Right renal cortex interstitium (tissue), 3 donors: ENCODE measurements at places on chromosomes 1 and 21. TPM values are rescaled to one million over a fixed set of nuclear protein-coding genes. Genes with fewer than 3 reads are reported as not detected.

DNA sequence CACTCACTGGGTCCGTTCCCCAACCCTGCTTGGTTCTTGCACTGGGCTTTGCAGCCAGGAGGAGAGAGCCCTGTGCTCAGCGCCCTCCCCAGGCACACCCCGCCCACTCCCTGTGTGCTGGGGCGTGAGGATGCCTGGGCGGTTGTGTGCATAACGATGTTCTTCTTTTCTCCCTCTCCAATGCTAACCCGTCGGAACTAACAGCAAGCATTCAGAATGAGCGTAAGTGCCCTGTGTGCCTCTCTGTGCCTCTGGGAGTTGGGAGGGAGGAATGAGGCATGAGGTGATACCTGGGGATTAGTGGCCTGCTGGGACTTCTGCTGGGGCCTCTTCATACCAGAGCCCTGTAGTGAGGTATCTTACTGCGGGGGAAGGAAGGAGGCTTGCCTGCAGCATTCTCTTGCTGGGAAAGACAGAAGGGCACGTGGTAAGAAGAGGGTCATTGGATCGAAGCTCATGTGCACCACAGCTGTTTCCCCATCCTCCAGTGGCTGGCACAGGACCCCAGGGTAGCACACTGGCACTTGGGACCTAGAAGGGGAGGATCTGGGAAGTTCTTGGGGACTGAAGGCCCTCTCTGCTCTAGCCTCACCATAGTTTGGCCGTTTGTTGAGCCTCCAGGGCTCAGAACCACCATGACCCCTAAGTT lies 79.8 kb downstream of the NFASC start:
- no peak for DNase-seq

- DNase-seq = no peak
Observed at GRCh38 chr21:41650526-41651145, 116.2 kb downstream of the RIPK4 start.

DNA sequence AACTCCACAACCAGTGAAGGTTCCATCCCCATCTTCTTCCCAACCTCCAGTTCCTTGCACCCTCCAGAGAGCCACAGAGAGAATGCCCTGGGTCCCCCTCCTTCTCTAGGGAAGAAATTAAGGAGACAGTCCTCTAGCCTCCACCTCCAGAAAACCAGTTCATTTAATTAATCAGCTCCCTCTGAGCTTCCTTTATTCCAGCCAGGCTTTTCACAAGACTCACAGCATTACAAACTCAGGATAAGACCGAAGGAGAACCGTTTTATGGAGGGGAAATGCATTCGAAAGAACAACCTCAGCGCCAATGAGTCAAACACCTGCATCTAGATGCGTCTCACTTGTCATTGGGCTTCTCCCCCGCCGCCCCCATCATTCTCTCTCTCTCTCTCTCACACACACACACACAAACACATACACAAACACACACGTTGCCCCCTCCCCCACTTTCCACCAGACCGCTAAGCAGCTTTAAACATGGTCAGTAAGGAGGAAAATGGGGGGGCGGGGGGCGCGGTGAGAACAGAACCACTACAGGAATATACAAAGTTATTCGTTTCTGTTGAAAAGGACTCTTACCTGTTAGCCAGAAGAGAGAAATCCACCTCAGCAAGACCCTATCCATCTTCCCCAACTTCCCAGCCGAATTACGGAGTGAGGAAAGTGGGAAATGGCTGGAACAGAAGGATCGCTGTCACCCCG lies 544 bp downstream of the ILDR2 start:
- DNase-seq = no peak

DNA sequence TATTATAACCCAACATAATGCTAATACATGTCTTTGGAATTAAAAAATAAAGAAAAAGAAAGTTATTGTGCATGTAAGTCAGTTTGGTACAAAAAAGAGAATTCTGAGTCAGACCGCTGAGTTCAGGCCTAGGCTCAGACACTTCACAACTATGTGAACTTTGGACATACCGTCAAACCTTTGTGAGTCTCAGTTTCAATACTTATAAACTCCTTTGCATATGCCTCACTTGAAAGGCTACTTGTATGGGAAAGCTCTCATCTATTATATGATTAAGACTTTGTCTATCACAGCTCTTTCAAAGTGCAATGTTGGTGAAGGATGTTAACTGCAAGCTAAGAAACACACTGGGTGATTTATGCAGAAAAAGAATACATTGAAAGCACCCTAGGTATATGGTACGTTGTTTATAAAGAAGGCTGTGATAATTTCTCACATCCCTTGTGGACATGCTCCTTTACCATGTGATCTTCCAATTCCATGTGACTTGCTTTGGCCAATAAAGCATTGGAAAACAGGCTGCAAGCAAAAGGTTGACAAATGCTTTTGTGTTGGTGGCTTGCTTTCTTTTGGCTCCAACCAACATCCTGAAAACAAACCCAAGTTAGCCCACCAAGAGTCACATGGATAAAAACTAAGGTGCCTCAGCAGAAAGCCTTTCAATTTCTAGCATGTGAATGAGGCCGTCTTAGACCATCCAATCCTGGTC lies 49.6 kb downstream of the INTS7 start:
- DNase-seq = no peak

DNA sequence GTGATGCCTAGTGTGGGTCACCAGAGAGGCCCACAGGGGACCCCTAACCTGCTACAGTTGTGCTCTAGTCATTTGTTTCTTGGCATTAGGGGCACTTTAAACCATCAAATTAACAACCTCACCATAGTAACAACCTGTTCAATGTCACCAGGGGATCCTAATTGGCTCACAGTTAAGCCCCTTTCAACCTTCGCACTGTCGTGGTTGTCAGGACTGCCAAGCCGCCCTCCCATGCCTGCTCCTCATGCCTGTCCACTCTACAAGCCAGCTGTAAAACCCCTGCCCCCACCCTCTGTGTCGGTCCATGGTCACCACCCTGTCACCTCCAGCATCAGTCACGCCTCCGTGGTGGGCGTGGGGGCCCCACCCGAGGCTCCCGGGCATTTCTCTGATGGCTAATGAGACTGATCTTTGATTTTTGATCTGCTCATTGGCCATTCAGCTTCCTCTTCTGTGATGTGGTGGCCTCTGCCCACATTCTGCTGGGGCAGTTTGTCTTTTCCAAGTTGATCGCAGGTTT lies 96.6 kb downstream of the WDR4 start:
- no peak for DNase-seq

DNA sequence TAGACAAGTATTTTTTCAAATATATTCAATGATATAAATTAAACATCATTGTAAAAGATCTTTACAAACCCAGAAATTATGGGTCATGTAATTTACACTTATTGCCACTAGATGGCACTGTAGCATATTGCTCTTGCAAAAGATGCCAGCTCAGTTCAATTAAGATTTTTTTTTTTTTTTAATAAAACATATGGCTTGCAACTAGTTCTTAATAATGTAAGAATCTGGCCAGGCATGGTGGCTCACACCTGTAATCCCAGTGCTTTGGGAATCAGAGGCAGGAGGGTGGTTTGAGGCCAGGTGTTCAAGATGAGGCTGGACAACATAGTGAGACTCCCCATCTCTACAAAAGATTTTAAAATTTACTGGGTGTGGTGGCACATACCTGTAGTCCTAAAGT lies 49.4 kb upstream of the DESI2 start:
- DNase-seq = no peak

DNA sequence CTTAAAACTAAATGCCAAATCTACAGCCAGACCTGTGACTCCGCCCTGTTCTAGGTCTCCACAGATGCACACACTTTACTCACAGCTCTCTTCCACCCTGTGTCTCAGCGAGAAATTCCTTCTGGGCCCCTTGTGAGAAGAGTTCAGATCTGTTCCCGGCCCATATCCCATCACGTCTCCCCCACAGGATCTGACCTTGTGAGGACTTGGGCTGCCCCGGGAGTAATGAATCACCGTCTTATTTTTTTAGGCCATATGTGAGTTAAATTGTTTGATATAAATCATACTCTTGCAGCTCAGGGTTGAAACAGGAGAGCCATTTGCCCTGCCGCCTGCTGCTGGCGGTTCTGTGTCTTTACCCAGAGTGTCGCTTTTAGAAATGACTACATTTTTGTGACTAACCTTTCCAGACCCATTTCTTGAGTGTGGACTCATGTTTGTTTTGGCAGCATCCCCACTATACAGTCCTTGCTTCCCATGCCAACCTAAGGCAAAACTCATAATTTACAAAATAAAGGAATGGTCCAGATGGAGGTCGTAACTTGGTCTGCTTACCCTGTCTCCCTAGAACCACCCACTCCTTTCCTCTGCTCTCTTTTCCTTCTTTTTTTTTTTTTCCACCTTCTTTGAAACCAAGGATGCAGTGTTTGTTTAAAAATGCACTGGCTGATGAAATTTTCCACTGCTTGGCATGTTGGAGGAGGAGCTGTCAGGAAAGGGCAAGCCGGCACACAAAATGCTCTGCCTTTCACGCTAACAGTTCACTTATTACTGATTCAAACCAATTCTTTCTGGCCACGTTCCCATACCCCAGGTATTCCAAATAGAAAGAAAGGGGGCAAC lies 98.0 kb upstream of the C1orf105 start:
- DNase-seq = no peak

DNA sequence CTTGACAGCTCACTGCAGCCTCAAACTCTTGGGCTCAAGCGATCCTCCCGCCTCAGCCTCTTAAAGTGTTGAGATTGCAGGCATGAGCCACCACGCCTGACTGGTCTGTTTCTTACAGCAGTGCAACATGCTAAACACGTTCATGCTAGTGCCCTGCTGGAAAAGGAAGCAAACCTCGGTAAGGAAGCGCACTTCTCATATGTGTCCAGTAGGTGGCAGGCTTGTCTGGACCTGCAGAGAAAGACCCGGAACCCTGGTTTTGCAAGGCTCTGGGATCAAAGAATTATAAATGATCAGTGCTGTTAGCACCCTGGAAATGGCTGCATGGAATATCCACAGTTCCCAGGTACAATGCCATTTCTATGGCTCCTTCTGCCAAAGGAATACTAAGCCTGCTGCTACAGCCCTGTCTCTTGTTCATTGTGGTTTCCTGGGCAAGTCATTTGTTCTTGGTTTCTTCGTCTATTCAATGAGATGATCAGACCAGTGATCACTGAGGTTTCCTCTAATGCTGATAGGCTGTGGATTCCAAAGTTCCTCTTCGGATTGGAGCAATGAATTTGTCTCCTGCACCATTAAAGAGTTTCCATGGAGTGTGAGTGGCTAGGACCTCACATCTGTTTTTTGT lies 15.9 kb downstream of the RNU5D-1 start:
- DNase-seq = peak; percentile 65

GRCh38 chr1:89311757-89312156 lies 39.1 kb upstream of the GBP5 start:
- DNase-seq = no peak

DNA sequence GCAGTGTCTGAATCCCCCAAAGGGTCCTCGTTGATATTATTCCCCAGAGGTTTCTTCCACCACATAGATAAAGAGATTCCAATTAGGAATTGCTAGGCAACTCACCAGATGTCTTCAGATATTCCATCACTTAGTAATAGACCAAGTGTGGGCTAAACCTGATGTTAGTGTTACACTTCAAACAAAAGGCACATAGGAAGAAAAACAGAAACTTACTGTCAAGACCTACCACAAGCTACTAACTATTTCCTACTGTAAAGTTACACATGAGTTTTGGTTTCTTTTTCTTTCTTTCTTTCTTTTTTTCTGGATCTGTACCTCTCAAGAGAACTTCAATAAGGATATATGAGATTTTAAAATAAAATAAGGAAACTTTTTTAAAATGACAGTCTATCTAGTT lies 879.1 kb upstream of the NEGR1 start:
- no peak for DNase-seq

DNA sequence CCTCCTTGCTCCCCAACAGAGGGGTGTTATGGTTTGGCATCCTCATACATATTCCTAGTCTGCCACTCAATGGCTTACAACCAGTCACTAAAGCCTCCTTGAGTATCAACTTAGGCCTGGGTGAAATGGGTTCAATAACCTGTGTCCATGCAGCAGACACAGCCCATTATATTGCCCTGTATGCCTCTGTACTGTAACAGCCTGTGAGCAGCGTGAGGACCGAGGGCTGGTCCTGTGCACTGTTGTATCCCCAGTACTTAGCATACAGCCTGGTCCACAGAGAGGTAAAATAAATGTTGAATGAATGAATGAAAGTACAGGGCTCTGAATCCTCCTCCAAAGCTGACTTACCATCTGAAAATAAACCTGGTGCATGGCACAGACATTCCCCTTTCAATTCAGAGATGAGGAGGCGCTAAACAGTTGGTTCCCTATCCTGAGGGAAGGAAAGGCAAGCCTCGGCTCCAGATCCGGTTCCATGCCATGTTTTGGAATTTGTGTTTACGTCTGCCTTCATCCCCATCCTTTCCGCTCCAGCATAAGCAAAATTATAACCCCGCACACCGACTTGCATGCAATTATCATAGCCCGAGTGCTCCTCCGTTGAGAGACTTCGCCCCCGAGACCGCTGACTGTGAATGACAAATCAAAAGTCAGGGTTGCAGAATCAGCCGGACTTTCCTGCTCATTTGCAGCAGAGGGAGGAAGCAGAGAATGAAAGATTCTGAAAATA lies 45.0 kb upstream of the DNAJC6 start:
- DNase-seq = no peak

GRCh38 chr21:38839328-38840286 lies 33.9 kb downstream of the ETS2 start:
- DNase-seq = no peak

GRCh38 chr1:27027575-27028250 lies 15.1 kb upstream of the TENT5B start:
- DNase-seq = no peak

DNA sequence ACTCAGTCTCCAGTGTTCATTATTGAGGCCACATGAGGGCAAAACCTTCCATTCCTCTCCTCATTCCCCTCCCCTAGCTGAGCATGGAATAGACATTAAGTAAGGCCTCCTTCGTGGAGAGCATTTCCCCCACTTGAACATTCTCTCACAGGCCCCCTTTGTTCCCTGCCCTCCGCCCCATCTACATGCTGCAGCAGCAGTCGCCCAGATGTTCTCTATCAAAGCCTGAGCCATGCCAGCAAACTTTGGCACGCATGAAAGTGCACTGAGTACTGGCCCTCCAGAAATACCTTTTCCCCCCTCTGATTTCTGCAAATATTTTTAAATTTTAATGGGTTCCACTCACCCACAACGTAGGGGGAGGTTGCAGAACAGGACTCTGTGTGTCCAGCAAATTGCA lies 20.9 kb upstream of the GORAB start:
- DNase-seq = no peak

The RAB42 gene
- 2.3 TPM for polyA plus RNA-seq

The PIP5K1A gene
- polyA plus RNA-seq = 71.3 TPM

The LCE1D gene
- not detected for polyA plus RNA-seq
